HuH-7.5 (cell line): ENCODE measurements at places on chromosomes 4 and X.

- no peak for DNase-seq
Observed at GRCh38 chr4:156194896-156195295, 241.2 kb upstream of the CTSO start.

GRCh38 chrX:11064851-11065600 lies 46.1 kb upstream of the HCCS start:
- no peak for DNase-seq

- DNase-seq: no peak
Observed at GRCh38 chrX:53261355-53261972, 19.9 kb downstream of the IQSEC2 start.

DNA sequence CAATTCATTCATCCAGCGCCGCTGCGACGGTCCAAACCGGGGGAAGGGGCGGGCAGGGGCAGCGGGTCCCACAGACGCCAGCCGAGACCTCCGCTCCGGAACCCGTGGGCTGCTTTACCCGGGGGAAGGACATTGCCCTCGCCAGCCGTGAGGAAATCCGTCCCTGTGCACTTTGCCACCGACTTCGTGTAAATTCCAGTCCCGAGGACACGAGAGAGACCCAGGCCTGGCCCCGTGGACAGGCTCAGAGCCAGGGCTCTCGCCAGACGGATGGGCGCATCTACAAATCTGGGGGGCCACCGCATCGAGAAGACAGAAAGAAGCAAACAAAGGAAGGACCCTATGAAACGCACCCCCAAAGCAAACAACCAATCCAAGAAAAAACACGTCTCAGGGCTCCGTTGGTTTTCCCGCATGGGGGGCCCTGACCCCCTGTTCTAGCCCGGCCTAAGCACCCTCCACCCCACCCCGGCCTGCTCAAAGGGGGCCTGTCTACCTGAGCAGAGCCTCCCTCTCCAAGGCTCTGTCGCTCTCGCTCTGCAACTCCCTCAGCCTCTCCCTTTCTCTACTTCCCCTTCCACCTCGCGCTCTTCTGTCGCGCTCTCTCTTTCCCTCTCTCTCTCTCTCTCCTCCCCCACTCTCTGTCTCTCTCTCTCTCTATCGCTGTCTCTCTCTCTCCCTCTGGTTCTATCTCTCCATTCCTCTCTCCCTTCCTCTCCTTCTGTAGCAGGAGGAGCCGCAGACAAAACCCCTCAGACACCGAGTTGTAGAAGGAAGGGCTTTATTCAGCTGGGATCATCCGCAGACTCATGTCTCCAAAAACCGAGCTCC lies 11.3 kb downstream of the FRG2 start:
- DNase-seq: no peak

GRCh38 chr4:176563591-176563990 lies 229.1 kb downstream of the VEGFC start:
- DNase-seq: no peak

- no peak for DNase-seq
Observed at GRCh38 chrX:106170318-106170717, 2.2 kb downstream of the PWWP3B start.

DNA sequence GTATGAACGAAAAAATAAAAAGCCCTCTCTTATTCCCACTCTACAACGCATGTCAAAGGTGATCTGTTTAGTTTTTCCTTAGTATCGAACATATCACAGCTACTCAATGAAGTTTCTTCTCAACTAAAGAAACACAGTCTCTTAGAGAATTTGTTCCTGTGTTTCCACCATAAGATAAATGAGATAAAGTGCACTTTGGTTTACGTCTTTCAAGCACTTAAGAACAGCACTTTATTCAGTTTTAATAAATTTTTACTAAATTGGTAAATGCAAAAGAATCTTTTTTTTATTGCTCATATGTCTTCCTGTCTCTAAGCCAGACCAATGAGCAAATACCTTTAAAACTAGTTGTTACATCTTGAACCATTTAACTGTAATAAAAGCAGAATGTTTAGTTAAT lies 259.8 kb downstream of the CHIC1 start:
- no peak for DNase-seq
